ENCODE measurements at places on chromosomes 16 and 17.

DNA sequence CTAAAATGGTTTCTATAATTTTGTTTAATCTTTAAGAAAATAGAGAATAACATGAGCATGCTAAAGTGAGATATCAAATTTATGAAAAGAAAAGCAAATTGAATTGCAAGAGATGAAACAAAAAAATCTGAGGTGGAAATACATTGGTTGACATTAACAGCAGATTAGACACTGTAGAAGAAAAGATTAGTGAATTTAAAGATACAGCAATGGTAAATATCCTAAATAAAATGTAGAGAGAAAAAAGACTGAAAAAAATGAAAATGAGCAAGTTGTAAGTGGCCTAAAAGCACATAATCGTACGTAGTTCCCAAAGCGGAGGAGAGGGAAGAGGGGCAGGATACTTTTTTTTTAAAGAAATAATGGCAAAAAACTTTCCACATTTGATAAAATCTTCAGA lies 30.5 kb upstream of the ALDH3A2 start:
- DNase-seq, result no peak

- DNase-seq, result no peak
Measured at GRCh38 chr17:77610972-77611521, 347.5 kb upstream of the TNRC6C start.

DNA sequence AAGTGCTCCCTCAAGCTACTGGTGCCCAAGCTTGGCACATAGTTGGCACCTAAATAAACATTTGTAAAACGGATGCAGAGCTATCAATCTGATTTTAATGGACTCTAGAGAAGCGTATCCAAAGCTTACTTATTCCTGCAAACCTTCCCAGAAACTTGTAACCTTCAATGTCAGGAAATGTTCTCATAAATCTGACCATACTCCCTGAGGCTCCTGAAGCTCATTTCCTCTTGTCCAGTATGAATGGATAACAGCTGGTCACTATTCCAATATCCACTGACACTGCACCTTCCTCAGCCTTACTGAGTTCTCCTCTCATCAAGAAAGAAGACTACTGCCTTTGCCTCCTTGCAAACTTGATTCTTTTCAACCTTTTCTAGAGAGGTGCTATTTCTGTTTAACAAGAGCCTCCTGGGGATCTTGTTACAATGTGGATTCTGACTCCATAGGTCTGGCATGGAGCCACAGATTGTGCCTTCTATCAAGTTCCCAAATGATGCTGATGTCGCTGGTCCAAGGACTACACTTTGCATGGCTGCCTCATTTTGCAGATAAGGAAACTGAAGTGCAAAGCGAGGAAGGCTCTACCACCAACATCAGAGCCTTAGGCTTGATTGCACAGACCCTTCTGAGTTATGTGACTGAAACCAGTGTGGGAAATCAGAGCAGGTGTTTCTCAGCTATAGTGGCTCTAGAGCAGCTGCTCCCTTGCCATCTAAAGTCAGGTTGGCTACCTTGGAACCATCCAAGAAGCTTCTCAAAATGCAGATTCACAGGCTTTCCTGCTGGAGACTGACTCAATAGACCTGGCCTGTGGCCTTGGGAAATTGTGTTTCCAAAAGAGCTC lies 377.8 kb downstream of the SOX9 start:
- no peak for DNase-seq

DNA sequence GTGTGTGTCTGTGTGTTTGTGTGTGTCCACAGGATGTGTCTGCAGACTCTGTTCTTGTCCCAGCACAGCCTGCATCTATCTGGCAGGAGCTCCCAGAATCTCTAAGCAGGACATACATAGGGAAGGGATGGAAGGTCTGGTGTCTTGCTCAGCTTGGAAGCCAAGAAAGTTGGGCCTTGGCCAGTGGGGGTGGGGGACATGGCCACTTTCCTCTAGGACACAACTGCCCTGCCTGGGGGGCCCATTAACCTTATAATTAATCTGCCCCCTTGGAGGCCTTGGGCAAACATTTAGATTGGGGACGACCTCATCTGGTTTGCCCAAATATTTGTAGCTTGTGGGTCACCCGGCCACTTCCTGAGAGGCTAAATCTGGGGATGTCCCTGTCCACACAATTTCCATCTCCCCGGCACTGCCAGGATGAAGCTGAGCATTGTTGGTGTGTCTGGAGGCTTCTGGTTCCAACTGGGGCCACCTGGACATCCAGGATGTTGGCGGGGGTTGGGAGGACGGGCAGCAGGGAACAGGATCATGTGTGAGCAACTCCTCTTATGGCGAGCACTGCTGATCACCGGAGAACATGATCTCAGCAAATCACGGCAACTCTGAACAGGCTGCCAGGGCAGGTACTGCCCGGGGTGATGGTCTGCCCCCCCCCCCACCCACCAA lies 17.2 kb upstream of the FOXF1 start:
- no peak for DNase-seq

DNA sequence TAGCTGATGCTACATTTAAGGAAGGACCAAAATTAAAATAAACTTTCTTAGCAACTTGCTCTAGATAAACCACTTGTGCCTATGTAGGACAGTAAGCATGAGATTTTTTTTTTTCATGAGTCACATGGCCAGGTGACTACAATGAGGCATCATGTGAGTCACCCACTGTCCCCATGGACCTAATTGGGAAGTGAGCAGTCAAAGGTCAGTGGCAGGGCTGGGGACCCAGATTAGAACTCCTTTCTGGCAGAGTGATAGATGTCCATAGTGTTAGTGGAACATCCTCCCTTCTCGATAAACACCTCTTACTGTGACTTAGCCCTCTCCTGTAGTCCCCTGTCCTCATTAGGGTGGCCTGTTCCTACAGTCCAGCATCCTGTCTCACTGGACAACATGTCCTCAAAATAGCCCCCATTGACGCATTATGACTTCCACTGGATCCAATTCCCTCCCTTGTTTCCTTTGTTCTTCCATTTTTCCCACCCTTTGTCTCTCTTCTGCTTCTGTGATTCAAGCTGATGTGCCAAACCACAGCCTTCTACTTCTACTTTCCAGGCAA lies 12.4 kb downstream of the ITGB3 start:
- no peak for DNase-seq

DNA sequence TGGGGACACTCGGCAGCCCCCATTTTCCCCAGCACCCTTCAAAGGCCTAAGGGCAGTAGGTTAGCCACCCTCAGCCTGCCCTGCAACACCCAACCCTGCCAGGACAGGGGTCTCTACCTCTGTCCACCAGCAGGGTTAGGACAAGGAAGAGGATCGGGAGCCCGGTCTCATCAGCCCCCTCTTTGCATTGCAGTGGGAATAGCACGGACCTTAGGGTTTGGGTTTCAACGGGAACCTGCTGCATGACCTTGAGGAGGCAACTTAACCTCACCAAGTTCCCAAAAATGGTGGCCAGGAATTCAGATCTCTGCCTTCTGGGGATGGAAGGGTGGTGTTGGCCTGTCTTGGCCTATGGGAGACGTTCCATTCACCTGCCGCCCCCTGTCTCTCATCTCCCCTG lies 20.2 kb upstream of the SPPL2C start:
- no peak for DNase-seq
